ENCODE measurements at places on chromosomes 3 and 15.

DNA sequence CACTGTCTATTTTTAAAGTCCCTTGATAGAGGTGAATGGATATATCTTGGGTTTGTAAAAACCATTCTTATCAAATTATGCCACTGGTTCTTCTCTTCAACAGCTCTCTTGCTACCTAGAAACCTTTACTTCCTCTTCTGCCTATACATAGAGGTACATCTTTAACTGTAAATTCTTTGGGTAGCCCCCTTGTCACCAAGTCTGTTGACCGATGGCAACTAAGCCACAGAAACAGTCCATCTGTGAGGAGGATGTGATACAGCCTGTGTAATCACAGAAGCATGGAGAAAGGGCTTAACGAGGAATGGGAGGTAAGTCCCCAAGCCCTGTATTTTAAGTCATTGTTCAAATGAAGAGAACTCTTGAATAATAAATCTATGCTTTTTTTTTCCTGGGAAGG, 246.5 kb upstream of the MDFIC2 start:
- DNase-seq = no peak

DNA sequence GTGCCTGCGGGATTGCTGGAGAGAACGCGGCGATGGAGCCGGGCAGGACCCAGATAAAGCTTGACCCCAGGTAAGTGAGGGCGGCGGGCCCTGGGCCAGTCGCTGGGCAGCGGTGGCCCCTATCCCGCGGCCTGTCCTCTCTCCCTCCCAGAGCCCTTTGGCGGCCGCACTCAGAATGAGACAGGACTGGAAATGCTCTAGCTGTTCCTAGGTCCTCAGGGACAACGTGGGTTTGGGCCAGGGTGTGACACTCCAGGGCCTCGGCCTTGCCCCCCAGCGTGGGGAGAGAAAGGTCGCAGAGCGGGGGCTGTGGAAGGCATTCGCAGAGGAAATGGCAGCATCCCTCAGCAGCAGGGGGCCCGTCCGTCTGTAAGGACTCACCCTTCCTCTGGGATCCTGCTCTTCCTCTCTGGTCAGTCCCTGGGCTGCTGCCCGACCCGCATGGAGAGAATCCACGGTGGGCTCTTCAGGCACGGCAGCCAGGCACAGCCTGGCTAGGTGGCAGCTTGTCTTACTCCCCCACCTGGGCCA, 412 bp downstream of the SLC51A start:
- DNase-seq = no peak

- no peak for DNase-seq
These were observed 183.3 kb upstream of the DCBLD2 start for GRCh38 chr3:99084826-99085225.

DNA sequence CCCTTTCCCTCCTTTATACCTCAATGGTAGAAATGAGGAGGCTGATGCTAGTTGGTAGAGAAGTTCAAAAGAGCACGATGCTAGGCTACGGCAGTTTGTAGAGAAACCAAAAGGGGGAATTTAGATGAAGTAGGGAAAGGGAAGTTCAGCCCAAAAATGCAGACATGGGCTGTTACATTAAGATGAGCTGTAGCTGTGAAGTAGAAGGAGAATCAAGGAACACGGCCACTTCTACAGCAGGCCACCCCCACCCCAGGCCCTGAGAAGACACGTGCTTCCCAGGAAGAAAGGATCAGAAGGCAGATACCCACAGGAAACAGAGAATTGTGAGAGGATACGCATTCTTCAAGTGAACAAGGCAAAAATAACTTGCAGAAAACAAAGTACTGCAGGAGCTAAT, 2.1 kb upstream of the PARP14 start:
- DNase-seq = no peak

- no peak for DNase-seq
These were observed 67.6 kb upstream of the ARHGEF3 start for GRCh38 chr3:56869157-56869889.

GRCh38 chr3:194203482-194204041, 67.6 kb downstream of the HES1 start:
- DNase-seq = no peak
